Neural crest cell (in vitro differentiated cells): ENCODE measurements at places on chromosomes 16 and 17.

DNA sequence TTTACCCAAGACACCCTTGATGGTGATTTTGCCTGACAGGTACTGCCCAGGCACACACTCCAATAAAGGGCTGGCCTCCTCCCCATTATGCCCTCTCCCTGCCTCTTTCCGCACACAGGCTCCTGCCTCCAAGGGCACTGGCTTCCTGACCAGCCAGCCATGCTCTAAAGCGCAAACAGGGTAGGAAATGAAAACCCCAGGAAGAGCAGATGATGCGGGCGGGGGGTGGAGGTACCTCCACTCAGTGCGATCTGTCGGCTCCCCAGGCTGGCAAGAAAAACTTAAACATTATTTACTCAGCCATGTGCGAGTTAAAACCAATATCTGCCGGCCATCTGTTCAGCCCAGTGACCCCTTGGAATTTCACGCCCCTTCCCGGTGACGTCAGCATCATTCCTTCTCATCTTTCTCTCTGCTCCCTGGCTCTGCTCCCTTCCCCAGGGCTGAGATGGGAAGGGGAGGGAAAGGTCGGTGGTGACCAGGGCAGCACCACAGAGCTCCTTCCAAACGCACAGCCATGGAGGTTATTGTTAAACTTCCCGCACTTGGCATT lies 262.5 kb downstream of the CBLN1 start:
- DNase-seq = no peak

GRCh38 chr17:16975277-16975651 lies 3.3 kb upstream of the TNFRSF13B start:
- no peak for DNase-seq

DNA sequence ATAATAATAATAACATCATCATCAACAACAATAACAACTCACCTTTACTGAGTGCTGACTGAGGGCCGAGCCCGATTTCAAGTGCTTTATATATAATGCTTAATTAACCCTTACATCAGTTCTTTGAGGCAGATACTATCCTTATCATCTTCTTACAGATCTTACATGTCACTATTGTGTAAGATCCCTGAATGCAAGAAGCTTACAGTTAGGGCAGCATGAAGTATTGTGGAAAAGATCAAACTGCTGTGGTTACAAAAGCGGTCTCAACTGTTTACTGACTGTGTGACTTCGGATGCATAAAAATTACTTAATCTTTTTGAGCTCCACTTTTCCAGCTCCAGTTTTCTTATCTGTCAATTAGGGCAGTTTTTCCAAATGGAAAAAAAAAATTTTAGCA lies 3.3 kb downstream of the VAT1 start:
- DNase-seq = no peak

DNA sequence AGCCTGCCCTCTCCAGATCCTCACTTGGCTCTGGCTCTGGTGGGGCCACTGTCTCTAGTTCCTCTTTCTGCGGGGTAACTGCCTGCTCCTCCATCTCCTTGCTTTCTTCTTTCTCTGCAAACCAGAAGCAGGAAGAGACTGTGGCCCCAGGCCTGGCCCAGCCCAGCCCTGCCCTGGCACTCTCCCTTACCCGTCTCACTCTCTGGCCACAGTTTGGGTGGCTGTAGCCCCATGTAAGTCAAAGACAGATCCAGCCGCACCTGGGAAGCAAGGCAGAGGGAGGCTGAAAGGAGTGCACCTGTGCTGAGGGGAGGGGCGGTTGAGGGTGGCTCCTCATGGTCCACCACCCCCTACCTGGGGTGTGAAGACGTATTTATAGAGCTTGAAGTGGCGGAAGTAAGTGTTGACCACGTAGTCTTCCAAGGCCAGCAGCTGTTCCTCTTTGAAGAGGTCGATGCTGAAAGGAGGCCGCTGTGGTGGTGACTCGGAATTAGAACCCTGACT lies 2.8 kb downstream of the CFAP119 start:
- no peak for DNase-seq

GRCh38 chr17:40672654-40673053 lies 7.7 kb upstream of the KRT222 start:
- DNase-seq = no peak

GRCh38 chr16:59567496-59567895 lies 833.4 kb upstream of the GOT2 start:
- no peak for DNase-seq

GRCh38 chr16:24116046-24116776 lies 139.9 kb upstream of the CACNG3 start:
- DNase-seq = no peak
